ENCODE measurements at places on chromosomes 5 and 9. TPM values are rescaled to one million over a fixed set of nuclear protein-coding genes. Genes with fewer than 3 reads are reported as not detected.

DNA sequence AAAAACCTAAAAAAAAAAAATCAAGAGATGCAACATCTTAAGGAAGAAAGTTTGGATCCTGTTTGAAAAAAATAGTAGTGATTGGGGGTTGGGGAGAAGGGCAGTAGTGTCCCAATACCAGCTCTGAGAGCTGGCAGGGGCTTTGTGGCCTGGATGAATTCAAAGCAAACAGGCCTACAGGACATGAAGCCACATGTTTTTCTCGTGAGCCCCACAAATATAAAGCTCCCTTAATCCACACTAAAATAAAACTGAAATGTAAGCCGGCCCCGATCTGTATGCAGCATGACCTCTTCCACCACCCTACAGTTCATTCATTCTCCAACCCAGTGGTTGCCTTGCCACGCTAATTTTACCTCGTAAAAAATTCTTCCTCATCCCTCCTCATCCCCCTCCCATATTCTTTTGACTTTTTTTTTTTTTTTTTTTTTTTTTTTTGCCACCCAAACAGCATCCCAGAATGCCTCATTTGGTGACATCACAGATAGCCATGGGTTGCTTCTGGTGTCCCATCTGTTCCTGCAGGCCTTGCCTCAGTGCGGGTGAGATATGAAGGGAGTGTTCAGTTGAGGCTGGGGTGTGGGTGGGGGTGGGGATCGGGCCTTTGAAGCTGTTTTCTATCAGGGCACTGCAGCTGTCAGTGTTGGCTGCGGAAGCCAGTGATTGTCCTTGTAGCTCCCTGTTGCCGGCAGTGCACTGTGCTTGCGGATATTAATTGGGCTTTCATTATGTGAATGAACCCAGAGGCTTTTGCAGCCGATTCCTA, 81.6 kb upstream of the NFIB start:
- no peak for DNase-seq

Gene GPR107
- 41.0 TPM for total RNA-seq

Gene OBP2A
- not detected for total RNA-seq

DNA sequence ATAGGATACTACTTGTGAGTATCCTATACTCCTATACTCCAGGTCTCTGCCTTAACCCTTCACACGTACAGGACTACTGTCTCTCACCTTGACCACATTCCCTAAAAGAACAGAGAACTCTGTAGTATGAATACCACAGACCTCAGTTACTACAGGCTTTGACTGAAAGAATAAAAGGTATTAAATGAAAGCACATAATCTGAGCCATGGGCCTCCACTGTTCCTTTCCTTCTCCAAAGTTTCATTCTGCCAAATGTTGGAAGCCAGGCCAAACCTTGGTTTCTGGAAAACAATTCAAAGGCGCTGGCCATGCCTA, 191.5 kb downstream of the TSSK1B start:
- DNase-seq, result no peak

DNA sequence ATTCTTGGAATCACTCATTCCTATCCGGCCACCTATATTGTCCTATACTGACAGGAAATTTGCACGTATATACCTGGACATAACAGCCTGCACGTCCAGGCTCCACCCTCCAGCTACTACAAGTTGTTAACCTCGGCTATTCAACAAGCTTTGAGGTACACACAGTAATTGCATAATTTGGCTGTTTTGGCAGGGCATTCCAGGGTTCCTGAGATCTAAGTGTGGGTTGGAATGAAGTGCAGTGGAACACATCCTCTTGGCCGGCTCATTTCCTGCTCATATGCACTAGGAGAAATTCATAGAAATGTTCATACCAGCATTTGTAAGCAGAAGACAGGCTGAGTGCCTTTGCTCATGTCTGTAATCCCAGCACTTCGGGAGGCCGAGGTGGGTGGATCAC, 222.3 kb downstream of the FBXL7 start:
- no peak for DNase-seq

DNA sequence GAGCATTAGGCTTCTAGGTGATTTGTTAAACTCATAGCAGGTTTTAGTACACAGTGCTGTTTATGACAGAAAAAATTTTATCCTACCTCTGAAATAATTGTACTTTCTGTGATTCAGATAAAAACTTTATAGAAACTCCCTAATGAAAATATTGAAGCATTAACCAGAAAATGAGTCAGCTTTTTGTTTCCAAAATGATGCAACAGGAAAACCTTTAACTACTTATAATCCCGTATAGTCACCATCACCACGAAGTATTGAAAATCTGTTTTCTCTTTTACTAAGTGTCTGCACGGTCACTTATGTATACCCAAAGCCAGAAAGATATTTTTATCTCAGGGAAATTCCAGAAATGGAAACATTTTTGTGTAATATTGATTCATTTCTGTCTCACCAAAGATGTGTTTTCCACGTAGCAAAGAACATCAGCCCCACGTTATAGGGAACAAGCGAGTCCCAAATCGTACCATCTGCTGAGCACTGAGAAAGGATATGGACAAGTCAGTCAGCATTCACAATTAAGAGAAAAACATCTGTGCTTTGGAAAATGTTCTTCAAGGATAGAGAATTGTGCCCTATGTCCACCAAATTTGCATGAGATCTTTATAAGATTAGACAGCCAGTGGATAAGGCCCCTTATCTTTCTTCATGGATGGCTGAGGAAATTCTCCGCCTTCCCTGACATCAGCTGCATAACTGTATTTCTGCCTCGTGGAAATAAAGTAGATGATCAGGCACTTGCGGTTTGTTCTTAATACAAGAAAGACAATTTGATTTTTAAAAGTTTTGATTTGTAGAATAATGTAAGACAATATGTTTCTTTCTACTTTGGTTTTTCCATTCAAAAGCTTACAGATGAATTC, 41.9 kb downstream of the TNFAIP8 start:
- DNase-seq, result peak; percentile 85
